NCI-H2029 (cell line): ENCODE measurements at places on chromosomes 5 and 9.

GRCh38 chr5:147690595-147690994, 91.9 kb downstream of the JAKMIP2 start:
- DNase-seq = peak; percentile 36

DNA sequence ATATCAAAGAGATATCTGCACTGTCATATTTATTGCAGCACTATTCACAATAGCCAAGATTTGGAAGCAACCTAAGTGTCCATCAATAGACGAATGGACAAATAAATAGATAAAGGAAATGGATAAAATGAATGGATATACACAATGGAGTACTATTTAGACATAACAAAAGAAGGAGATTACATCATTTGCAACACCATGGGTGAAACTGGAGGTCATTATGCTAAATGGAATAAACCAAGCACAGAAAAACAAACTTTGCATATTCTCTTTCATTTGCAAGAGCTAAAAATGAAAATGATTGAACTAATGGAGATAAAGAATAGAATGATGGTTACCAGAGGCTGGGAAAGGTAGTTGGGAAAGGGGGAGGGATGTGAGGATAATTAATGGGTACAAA, 155.0 kb upstream of the PTGER4 start:
- no peak for DNase-seq

DNA sequence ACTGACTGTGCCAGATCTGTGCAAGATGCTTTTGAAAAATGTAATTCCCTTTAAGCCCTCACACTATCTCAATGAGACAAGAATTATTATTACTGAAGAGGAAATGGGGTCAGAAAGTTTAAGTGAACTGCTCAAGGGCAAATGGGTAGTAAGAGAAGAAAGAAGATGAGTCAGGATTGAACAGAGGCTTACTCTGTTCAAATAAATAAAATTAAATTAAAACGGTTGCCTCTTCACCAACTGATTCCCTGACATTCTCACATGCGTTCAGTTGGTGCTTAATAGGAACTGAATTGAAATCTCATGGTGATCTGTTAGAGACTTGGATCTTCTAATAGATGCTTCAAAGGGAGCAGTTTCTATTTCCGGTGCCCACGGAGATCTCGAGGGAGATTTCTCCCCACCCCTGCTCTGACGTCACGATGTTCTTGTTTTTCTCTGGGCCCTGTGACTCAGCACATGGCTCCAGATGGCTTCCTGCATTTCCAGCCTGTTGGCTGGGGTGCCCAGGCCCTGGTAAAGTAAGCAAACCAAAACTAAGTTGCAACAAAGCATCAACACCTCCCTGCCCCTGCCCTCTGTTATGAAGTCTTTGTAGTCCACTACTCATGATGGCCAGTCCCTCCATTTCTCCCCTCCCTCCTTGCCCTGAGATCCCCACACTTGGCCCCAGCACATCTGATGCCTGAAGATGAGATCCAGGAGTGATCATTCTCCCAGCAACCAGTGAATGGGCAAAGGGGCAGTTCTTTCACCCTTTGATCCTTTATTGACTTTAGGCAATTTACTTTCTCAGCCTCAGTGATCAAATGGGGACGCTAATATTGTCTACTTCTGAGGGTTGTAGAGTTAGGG, 106.1 kb upstream of the CPEB4 start:
- no peak for DNase-seq

GRCh38 chr9:85185486-85186217, 516.1 kb downstream of the NTRK2 start:
- no peak for DNase-seq

DNA sequence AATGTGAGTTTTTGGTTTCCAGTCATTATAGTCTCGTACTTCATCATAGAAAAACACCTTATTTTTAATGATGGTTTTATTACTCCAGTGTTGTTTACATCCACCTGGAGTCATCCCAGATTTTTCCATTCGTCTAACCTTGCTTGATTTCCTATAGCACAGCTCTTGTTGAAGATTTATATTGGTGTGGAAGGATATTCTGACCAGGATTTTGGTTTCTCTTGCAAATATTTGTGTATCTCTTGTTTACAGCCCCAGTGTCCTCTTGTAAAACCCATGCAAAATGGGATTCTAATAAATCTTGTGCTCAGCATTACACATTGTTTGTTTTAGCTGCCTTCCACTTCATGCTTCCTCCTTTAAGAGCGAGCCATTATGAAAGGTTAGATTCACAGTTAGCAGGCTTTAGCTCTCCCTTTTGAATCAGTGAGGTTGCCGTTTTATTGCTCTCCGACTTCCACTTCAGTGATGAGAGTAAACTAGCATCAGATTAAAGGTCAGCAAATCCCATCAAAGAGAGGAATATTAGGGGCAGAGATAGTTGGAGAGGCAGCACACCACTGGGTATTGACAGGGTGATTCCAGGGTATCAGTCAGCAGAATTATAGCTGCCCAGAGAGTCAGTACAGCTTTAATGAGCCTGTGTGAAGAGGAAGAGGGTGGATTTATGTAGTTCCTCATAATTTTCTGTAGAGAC, 157.1 kb downstream of the PBX3 start:
- peak; percentile 87 for DNase-seq

- DNase-seq = no peak
These were observed 80.3 kb downstream of the CDH6 start for GRCh38 chr5:31273631-31274378.

- no peak for DNase-seq
These were observed 112.8 kb upstream of the EFNA5 start for GRCh38 chr5:107783551-107783950.
